ENCODE measurements at places on chromosomes 11 and 22.

- DNase-seq, result no peak
Observed at GRCh38 chr11:108199446-108200321, 22.8 kb downstream of the NPAT start.

GRCh38 chr11:83007909-83008580 lies 63.7 kb downstream of the RAB30 start:
- no peak for DNase-seq

- DNase-seq, result no peak
Observed at GRCh38 chr11:77201370-77201769, 73.3 kb downstream of the MYO7A start.

DNA sequence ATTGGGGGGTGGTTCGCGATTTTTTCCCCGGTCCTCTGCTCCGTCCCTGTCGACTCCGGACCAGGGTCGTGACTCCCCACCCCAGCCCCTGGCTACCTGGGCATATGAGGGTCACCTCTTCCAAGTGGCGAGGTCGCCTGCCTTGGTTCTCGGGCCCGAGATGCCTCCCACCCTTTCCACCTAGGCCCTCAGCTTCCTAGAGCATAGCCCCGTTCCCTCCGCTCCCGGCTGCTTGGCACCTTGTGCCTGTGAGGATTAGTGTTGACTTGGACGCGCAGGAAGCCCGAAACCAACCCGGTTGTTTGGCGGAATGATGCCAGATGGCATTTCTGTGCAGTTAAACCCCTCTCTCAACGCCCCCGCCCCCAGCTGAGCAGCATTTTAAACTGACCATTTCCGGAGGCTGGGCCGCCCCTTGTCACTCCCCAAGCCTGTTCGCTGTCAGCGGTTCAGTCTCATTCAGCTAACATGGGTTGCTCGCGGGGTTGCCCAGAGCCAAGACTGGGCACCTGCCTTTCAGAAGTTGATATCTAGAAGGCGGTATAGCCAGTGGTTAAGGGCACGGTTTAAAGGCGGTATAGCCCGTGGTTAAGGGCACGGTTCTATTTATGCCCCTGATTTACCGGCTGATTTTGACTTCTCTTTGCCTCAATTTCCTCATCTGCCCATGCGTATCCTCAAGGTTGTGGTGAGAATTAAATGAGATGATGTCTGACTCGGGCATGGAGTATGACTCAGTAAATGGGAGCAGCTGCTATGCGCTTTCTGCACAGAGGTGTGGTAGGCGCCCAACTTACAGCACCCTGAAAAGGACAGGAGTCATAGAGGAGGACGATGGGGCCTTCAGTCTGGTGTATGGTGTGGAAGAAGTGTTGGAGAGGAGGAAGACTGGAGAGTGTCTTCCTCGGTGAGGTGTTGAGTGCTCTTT lies 639 bp downstream of the INCENP start:
- no peak for DNase-seq

DNA sequence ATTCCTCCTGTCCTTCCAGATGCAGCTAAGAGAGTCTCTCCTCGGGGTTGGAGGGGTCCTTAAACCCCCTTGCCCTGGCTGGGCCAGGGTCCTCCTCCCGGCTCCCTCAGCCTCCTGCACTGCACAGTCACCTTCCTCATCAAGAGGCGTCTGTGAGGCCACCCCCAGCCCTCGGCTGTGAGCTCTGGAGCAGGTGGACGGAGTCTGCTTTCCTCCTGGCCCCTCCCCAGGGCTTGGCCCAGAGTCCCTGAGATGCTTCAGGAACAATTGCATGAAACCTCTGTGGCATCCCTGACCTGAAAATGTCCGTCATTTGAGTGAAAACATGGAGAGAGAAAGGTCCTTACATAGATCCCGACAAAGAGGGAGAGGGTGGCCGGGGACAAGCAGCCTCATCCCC lies 6.7 kb upstream of the FGF3 start:
- DNase-seq, result no peak

- DNase-seq, result no peak
Observed at GRCh38 chr11:10005955-10006525, 288.0 kb downstream of the SBF2 start.

DNA sequence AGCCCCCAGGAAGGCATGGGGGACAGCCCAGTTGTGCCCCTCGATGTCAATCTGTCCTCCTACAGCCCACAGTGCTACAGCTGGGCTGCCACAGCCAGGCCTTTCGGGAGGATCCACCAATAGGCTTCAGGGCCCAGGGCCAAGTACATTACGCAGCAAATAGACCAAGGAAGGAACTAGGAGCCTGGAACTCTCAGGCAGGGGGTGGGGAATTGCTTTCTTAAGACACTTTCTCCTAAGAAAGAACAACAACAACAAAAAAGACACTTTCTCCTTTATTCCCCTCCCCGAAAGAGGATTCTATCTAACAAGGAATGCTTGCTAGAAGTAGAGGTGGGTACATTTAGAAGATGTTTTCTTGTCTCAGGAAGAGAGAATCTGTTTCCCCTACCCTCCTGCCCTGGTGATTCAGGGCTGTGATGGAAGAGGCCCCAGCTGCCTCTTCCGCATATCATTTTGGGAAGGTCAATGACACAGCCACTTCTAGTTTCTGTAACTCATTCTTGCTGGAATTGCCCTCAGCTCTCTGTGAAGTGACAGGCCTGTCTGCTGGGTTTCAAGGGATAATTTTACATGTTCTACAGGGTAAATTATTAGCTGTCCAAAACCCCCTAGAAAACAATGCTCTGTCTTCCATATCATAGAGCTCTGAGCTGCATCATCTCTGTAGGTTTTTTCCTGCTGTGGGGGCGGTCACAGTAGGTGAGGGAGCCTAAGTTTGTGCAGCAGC lies 6.0 kb upstream of the MALAT1 start:
- DNase-seq, result no peak

- no peak for DNase-seq
Observed at GRCh38 chr11:102986815-102987214, 31.3 kb upstream of the MMP13 start.
